Thoracic aorta (tissue), 2 donors: ENCODE measurements at places on chromosomes 11 and 22. TPM values are rescaled to one million over a fixed set of nuclear protein-coding genes. Genes with fewer than 3 reads are reported as not detected.

Gene TNNI2
- total RNA-seq = not detected

GRCh38 chr22:48407256-48407955 is 1420.3 kb downstream of the BRD1 start:
- no peak for DNase-seq

- no peak for DNase-seq
These were observed 22.6 kb upstream of the DDX6 start for GRCh38 chr11:118813551-118813950.

- no peak for DNase-seq
These were observed 36.4 kb upstream of the BID start for GRCh38 chr22:17810570-17811116.

DNA sequence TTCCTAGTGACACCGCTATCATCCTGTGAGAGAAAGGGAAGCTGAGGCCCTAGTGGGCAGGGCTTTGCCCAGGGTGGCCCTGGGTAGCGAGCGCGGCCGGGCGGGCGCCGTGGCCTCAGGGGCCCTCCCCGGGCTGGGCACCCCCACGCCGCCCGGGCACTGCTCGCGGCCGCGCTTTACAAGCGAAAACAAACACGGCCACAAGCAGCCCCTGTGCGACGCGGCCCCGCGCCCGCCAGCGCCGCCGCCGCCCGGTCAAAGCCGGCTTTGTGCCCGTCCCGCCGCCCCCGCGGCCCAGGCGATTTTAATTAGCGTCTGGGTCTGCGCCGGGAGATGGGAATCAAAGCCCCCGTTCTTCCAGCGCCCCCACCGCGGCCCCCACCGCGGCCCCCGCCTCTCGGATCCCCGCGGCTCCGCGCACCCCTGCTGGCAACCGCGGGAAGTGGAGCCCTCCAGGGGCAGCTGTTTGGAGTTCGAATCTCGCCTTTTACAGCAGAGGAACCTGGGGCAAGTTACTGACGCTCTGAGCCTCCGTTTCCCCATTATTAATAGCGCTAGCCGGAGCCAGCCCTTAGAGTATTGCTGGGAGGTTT is 47.9 kb downstream of the CHRDL2 start:
- no peak for DNase-seq

Gene CD3G
- 1.1 TPM for total RNA-seq

- no peak for DNase-seq
These were observed 37.3 kb downstream of the RRP8 start for GRCh38 chr11:6565988-6566703.

Gene OR51B5
- 0.49 TPM for total RNA-seq

DNA sequence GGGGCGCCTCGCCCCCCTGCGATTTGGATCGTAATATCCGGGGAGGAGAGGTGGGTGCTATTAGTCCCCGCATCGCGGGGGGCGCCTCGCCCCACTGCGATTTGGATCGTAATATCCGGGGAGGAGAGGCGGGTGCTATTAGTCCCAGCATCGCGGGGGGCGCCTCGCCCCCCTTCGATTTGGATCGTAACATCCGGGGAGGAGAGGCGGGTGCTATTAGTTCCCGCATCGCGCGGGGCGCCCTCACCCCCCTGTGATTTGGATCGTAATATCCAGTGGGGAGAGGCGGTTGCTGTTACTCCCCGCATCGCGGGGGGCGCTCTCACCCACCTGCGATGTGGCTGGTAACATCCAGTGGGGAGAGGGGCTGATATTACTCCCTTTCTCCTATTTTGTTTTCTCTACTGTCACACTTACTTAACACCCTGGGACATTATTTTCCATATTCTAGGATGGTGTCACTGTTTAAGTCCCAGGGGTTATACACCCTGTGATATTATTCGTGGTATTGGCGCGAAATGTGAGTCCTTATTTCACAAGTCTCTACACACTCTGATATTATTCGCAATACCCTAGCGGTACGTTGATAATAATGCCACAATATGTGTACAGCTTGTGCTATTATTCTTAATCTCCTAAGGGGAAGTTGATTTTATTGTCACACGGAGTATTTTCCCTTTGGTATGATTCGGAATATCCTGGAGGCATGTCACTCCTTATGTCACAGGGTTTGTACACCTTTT is 57.8 kb upstream of the ALDH3B2 start:
- DNase-seq = no peak

DNA sequence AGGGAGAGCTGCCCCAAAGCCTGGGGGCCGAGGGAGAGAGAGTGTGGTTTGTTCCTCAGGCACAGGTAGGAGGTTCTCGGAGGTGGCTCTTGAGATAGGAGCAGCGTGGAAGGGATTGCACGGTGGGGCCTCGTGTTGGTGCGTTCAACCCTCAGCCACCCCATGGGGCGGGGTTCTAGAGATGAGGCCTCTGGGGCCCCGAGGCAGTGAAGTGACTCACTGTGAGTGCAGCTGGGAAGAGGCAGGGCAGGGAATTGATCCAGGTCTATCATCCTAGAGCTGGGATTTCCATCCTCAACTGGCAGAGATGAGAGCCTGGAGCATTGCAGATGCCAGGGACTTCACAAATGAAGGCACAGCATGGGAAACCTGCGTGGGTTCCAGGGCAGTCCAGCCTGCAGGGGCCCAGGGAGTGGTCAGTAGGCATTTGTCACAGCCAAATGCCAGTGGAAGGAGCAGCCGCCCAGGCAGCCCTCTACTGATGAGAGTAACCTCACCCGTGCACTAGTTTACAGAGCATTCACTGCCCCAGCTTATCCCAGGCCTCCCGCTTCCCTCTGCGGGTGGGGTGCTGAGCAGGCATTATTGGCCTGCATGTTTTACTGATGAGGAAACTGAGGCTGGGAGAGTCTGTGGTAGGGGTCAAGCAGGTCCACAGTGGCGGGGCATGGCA is 5.1 kb upstream of the SMARCB1 start:
- DNase-seq = no peak

GRCh38 chr11:78417175-78417887 is at the start of gene GAB2:
TSS of gene GAB2 (minus strand) at chr11:78417820. CDS start at chr11:78417720, 100 bp downstream.
- DNase-seq = no peak

GRCh38 chr11:132168344-132168981 is 798.0 kb downstream of the NTM start:
- no peak for DNase-seq

- DNase-seq = no peak
These were observed 29.3 kb upstream of the CSNK1E start for GRCh38 chr22:38346506-38346905.

Gene FBXO3
- 73.8 TPM for total RNA-seq

- no peak for DNase-seq
These were observed 25.8 kb upstream of the PPFIA1 start for GRCh38 chr11:70244698-70245097.

Gene CCDC87
- total RNA-seq = not detected

DNA sequence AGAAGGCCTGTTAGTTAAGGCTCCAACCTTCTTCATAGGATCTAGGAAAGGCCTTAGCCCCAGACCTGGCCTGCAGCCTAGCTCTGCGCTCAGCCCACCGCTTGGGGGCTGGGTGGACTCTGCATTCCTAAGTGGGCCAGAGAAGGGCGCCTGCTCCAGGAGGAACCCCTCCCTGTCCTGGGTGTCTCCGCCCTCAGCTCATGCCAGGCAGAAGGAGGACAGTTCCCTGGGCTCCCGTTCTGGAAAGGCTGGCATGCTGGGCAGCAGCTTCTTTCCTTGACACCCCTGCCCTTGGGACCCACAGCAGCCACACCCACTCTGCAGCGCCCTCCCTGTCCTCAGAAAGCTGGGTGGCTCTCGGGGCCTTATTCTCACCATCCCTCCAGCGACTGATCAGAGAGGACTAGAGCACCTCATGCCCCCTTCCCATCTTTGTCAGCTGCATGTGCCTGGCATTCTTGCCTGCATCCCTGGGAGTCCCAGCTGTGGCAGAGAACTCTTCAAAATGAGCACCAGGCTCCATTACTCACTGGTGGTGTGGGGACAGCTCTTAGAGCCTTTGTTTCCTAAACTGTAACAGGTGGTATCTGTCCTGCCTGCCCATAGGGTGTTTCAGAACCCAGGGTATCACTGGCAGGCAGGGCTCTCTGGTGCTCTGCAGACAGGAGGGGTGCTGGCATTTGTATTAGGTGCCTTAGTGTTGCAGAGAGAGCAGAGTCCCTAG is 20.3 kb upstream of the MYRF start:
- no peak for DNase-seq

DNA sequence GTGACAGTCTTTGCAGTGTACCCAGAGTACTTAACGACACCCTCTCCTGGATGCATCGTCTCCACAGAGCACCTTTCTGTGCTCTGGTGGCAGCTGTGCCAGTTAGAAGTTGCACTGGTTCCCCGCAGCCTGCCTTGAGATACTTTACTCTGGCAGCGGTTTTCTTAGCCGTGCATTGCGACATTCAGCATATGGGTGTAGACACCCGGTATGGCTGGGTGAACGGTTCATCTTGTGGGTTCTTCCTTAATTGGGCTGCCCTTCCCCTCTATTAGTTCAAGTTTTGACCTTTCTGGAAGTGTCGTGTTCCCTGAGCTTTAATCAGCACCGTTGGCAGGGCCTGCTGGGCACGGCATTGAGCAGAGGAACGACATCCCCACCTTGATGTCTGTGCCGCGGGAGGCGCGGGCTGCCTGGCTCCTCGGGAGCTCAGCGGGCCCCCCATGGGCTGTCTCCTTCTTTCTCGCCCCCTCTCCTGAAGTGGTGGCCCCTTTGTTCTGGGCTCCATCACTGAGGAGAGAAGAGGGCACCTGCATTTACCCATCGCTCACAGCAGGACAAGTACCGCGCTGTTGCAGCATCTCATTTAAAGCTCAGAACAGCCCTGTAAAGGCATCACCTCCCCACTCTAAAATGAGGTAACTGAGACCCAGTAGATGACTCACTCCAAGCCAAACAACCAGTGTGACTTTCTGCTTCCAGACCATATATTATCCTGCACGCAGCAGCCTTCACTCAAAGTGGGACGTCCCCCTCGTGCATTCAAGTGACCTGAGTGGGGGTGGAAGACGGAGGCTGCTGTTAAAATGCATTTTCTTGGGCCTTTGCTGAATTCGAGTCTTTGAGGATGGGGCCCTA is 13.3 kb downstream of the FAM83F start:
- no peak for DNase-seq
